Effector memory CD4-positive, alpha-beta T cell (primary cell): ENCODE measurements at places on chromosomes 5 and 9.

DNA sequence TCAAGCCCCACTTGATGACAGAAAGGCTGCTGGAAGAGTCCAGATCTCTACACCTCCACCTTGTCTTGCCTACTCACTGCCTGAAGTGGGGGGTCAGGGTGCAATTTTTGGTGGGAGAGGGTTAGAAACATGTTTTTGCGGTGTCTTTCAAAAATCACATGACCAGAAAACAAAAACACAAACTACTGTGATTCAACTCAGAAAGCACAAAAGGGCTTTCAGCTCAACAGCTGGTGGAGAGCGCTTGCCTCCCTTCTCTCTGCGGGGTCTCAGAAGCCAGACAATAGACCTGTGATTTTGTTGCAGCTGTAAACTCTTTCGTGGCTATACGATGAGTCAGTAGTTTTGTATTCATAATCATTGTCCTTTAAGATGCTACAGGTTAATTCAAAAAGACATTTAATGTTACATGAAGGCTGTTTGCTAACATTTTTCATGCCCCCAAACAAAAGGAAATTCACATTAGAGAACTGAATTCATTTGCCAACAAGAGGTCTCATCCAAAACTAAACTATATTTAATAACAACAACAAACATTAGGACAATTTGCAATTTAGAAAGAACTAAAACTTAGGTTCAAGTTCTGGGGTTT is 172.6 kb upstream of the RAI14 start:
- no peak for DNase-seq

GRCh38 chr5:144284931-144285502 is 114.3 kb downstream of the KCTD16 start:
- DNase-seq: no peak

- no peak for DNase-seq
These were observed 145.4 kb downstream of the CDK5RAP2 start for GRCh38 chr9:120434532-120434931.

- no peak for DNase-seq
These were observed 243.9 kb downstream of the TLE1 start for GRCh38 chr9:81445331-81445921.

DNA sequence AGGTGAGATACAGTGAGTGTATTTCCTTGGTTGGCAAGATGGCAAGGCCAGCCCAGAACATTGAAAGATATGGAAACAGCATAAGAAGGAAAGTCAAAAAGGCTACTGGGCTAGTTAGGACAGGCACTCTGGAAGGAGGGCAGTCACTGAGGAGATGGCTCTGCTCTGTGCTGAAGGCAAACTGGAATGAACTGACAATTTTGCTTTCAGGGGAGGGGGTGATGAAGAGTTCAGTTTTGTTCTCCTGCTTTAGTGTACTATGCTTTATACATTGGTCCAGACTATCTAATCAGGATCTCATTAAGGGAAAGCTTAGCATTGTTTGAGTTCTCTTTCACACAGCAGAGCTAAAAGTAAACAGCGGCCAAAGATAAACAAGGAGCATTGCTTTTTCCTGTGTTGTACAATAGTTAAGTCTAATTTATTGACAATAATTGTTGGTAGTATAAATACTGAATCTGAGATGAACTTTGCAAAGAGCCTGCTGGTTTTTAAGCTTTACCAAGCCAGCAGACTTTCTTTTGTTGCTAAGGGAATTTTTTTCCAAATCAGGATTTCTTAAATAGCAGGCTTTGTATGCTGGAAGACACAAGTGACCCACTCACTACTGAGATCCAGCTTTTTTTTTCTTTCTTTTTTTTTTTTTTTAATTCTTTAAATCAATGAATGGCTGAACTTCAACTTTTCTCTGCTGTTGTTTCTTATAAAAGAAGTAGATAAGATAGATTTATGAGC is 355.5 kb downstream of the ARRDC3 start:
- no peak for DNase-seq

DNA sequence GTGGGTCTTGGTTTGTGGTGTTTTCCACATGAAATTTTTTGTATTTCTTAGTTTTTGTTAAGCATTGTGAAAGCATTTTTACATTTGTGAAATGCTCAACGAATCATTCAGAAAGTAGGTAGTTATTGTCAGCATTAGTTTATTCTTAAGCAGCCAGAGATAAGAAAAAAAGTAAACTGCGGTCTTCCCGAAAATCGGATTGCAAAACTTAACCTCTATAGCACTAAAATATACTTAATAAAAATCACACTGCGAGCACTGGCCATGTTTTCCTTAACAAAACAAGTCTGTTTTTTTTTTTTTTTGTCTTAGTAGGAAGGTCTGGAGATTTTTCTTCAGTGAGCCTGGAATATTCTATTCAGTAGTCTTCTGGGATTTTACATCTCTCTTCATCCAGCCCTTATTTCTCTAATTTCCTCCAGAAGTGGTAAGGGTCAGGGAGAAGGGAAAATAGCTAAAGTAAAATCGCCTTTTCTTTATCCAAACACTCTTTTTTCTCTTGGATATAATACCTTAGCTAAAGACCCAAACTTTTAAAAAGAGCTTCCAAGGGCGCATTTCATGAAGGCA is 289.9 kb downstream of the DMAC1 start:
- DNase-seq: no peak

DNA sequence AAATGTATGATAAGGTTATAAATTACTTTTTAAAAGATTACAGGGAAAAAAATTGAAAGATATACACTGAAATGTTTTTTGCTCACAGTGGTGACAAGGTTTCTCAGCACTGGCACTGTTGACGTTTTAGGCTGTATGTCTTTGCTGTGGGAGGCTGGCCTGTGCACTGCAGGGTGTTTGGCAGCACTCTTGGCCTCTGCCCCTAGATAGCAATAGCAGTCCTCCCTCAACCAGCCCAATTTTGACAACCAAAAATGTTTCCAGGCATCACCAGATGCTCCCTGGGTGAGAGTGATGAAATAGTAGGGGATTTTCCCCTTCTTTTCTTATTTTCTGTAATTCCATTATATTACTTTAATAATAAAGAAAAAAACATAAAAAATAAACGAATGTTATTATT is 3.3 kb downstream of the CD274 start:
- DNase-seq: no peak

DNA sequence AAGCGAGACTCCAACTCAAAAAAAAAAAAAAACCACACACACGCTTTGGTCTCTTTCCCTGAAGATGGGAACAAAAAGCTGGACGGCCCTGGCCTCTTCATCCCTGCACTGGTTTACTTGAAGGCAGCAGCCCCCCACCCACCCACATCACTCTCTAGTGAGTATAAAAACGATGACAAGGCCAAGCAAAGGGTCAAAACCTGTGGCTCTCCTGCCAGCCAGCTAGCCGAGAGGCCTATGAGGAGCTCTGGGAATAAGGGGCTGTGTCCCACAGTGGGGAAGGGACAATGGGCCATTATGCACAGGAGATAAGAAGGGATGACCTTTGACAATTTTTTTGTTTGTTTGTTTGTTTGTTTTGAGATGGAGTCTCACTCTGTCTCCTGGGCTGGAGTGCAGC is 13.1 kb downstream of the QRFP start:
- DNase-seq: no peak

- DNase-seq: no peak
These were observed 103.4 kb upstream of the RASEF start for GRCh38 chr9:83166372-83166771.

DNA sequence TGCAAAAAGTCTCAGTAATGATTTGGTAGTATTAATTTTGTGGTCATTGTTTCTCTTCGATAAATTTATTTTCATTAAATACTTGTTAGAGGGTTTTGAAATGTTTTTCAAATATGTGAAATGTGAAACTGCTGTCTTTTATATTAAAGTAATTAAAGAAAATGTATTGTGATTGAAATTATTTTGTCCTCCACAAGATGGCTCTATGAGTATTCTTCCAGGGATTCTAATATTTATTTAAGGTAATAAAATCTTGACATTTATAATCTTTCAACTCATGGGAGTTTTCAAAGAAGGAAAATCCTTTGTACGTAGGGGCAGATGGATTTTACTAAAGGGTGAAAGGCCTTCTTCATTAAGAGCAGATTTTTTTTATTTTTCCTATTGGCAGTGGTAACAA is 19.3 kb downstream of the ISOC1 start:
- DNase-seq: no peak

GRCh38 chr9:99419070-99419469 is 197.0 kb downstream of the SEC61B start:
- DNase-seq: no peak

GRCh38 chr9:89225991-89226471 is 47.4 kb upstream of the SHC3 start:
- DNase-seq: no peak

- no peak for DNase-seq
These were observed 12.5 kb downstream of the C1QTNF2 start for GRCh38 chr5:160357861-160358411.

DNA sequence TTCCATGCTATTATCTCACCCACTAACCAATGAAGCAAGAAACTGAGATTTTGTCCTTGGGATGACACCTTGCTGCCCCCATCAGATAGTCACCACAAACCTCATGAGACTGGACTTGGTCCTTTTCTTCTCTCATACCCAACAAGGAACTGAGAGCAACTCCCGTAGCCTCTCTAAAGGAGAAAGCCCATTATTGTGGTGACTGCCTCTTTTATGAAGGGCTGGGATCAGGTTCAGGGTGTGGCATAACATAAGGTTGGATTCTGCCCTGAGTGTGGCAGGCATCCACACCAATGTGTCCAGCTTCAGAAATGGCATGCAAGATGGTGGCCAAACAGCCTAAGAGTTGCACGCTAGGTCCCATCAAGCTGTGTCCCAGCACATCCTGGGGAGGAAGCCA is 1.3 kb upstream of the ACTL7A start:
- no peak for DNase-seq

- DNase-seq: no peak
These were observed 66.0 kb upstream of the KLF9 start for GRCh38 chr9:70480405-70480980.

DNA sequence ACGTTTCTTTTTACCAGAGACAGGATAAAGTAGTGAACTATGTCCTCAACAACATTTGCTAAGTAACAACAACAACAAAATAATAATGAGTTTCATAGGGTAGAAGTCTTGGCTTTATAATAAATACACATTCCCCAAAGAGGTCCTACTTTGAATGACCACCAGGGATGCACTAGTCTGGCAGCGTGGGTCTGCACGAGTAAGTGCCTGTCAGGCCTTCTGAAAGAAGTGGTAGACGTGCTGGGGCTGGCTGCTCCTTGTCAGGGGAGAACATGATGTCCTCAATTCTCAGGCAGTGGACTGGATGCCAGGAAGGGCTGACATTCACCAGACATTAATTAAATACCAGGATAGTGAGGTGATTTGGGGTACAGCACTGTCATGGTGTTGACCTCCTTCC is 331.1 kb downstream of the TMEM38B start:
- no peak for DNase-seq

DNA sequence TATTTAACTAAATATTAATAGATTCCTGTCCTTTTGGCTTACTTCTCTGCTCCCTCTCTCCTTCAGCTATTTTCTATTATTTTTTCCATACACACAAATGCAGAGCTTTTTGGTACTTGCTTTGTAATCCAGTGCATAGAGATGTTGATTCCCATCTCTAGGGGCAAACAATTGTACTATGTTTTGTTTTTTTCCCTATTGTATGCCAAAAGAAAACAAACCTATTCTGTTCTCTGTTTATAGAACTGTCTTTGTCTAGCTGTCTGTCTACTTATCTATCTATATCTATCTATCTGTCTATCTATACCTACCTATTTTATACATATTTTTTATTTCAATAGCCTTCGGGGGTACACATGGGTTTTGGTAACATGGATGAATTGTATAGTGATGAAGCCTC is 121.6 kb upstream of the LIFR start:
- no peak for DNase-seq

- no peak for DNase-seq
These were observed 34.3 kb downstream of the ROR2 start for GRCh38 chr9:91915524-91916263.

DNA sequence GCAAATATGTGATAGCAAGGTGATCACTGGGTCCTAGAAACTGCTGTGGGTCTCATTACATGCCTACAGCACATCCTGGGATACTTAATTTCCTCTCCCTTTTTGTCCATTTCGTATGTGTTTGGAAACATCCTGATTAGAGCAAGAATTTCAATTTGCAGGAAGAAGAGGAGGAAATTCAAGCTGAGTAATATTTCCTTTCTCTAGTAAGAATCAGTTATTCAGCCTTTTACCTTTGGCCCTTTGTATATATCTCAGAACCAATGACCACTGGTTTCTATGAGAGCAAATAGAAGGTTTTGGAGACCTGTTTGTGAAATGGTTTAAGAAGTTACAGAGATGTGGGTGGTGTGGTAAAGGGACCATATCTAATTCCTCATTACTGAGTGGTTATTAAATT is 171.6 kb downstream of the RMI1 start:
- no peak for DNase-seq

DNA sequence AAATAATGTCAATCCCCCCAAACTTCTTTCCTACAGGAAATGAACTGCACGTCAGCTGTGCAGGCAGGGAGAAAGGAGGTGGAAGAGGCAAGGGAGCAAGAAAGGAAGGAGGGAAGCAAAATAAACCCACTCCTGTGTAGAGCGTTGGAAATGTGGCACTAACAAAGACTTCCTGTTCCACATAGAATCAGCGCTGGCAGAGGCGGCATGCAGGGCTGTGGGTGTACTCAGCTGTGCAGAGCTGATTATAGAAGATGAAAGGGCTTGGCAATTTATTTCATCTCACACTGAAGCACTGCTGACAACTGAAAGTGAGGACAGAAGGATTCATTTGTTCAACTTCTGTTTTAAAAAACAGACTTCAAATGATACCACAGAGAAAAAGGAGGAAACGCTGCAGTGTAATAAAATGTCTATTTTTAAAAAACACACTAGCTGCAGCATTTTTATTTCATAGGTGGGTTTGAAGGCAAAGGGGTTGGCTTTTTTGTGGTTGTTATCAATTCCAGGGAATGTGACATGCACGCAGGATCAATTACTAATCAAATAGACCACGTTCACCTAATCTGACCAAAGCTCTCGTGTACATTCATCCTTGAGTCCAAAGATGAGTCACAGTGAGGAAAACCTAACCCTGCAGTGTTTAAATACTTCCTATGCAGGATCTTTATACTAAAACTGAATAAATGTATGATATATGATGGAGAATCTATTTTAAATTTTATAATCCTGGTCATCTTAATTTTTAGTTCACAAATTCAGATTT is 583.5 kb downstream of the ZNF608 start:
- DNase-seq: no peak

- DNase-seq: no peak
These were observed 4.3 kb upstream of the SLC6A18 start for GRCh38 chr5:1220831-1221230.

- DNase-seq: no peak
These were observed 1.1 kb downstream of the CRAT start for GRCh38 chr9:129109537-129109903.

GRCh38 chr9:21871256-21871975 is 69.0 kb downstream of the MTAP start:
- DNase-seq: no peak

GRCh38 chr9:110620726-110621125 is 41.2 kb upstream of the SVEP1 start:
- no peak for DNase-seq

- DNase-seq: no peak
These were observed 6.2 kb downstream of the UGT3A2 start for GRCh38 chr5:36060420-36060887.
